Ascending aorta (tissue), 2 donors: ENCODE measurements at places on chromosomes 3 and 15.

- no peak for DNase-seq
Observed at GRCh38 chr3:42843713-42844411, 31.8 kb downstream of the CYP8B1 start.

- no peak for DNase-seq
Observed at GRCh38 chr3:31848911-31849310, 132.2 kb downstream of the OSBPL10 start.

DNA sequence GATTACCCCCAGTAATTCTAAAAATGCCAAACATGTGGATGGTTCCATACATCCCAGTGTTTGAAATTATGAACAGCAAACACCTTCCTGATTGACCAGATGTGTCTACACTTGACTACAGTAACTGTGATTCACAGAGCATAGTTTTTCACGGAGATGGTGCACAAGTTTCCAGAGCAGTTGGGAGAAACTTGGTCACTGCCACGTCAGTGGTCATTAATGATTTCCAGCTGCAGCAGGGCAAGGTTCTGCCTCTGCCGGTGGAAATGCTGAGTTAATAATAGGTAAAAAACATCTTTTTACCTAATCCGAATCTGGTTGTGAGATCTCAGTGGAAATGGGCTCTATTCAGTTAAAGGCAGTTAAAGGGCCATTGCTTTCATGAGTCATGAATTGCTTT is 154.1 kb upstream of the FEZF2 start:
- no peak for DNase-seq

GRCh38 chr3:97636465-97636864 is 128.1 kb upstream of the ARL6 start:
- DNase-seq = no peak

DNA sequence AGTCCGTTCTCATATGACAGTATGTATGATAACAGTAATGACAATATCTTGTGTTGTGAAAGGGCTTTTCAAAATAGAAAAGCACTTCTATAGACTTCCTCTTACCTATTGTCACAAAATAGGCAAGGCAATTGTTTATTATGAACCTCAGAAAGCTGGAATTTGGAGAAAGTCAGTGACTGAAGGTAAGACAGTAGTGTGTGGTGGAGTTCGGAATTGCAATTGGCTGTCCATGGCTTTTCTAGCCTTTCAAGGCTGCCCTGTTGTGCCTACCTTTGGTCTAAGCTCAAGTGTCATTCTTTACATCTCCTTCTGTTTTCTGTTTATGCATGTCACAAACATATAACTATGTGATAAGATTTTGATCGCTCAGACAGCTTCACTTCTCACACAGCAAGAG is 219.3 kb upstream of the NR2E3 start:
- DNase-seq = no peak
